NCI-H524 treated with DMSO at 0.1 percent for 48 hours (cell line): ENCODE measurements at places on chromosomes 11 and 22.

DNA sequence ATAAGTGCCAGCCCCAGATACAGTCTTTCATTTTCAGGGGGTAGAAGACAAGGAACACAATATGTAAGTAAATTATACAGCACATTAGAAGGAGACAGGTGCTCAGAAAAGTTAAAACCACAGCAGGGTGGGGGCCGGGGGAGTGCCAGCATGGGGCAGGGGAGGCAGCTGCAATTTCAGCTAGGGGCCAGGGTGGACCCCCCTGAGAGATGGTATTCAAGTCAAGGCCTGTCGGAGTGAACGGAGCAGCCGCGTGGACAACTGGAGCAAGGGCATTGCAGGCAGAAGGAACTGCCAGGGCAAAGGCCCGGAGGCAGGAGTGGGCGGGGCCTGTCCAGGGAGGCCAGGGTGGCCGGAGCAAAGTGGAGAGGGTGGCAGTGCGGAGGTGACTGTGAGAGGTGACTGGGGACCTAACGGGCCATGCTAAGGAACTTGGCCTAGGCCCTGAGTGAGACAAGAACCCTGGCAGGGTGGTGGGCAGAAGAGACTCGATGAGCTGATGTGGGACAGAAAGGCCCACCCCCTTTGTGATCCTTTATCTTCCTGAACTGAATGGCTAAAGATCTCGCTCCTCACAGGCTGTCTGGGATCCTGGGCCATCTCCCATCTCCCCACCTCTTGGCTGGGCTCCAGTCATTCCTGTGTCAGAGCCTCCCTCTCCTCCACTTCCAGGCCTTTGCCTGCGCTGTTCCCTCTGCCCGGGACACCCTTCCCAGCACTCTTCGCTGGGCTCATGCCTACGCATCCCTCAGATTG, 22.4 kb upstream of the FLRT1 start:
- no peak for DNase-seq

GRCh38 chr11:132993991-132994502, 538.3 kb downstream of the OPCML start:
- DNase-seq: no peak

DNA sequence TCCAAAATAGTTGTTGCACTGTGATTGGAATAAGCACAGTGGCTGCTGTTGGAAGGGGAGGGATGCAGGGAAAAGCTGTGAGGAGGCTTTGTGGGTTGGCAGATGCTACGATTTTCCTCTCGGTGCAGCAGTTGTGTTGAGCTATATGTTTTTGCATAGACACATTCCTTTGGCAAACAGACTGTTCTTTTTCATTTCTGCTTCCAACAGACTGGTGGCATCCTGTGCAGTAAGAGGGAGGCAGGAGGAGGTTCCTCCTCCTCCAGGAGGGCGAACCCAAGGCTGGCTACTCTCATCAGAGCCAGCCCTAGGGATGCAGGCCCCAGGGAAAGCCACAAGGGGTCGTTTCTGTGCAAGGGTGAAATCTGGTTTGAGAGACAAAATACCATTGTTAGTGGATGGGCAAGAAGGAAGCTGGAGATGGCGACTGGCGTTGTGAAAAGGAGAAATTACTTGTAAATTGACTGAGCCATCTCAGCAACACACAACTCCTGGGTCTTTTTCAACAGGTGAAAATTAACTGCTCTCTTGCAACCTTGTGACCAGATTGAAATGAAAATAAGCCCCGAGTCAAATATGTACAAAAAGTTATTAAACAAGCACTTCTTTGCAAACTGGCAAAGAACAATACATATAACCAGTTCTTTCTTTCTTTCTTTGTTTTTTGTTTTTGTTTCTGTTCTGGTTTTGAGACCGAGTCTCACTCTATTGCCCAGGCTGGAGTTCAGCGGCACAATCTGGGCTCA, 26.5 kb upstream of the UBASH3B start:
- peak; percentile 16 for DNase-seq

- no peak for DNase-seq
Observed at GRCh38 chr11:45005106-45005505, 54.4 kb upstream of the TP53I11 start.

GRCh38 chr11:69452206-69452987, 29.1 kb upstream of the LINC01488 start:
- DNase-seq: no peak

GRCh38 chr11:41099654-41100053, 359.8 kb downstream of the LRRC4C start:
- DNase-seq: no peak

DNA sequence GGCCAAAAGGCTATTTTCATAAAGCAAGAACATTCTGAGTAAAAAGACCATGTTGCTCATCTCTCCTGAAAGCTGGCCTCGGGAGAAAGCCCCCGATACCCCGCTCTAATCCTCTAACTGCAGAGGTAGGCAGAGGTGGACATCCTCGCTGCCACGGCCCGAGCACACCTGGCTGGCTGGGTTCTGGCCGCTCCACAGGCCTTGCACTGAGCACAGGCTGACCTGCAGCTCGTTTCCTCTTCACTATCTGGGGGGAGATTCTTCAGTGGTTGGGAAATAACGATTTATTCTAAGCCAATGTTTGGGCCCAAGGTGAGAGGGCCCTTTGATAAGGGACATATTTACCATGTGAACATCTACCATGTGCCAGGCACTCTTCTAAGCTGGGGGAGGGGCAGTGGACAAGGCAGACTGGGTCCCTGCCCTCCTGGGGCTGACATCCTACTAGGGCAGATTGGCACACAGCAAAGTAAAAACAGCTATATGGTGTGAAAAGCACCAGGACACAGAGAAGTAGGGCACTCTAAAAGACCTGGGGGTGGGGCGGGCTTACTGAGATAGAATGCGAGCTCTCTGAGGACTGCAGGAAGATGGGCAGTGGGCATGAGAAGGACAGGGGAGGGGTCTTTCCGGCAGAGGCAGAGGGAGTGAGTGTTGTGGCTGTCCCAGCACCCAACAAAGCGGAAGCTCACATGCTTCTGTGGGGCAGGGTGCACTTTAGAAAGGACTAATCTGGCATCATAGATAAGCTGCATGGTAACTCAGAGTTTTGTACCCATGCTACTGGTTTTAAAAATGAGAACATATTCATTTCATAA, 65.5 kb upstream of the ARFGAP3 start:
- no peak for DNase-seq

DNA sequence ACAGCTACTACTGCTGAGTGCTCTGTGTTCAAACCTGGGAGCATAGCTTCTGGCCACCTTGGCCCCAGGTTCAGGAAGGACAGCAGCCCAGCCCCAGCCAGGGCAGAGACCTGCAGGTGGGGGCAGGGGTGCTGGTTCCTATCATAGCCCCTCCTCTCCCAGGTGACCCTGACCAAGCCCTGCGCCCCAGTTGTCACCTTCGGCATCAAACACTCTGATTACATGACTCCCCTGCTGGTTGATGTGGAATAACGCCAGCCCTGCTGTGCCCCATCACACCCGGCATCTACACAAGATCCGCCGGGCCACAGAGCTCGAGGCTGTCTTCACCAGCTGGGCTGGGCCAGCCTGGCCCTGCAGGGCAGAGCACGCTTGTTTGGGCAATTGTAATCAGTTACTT, 6.9 kb downstream of the SCGB1C1 start:
- no peak for DNase-seq

- DNase-seq: no peak
Observed at GRCh38 chr11:279040-279965, 1.1 kb downstream of the NLRP6 start.

GRCh38 chr11:71962428-71963038, 33.7 kb downstream of the RNF121 start:
- DNase-seq: no peak

DNA sequence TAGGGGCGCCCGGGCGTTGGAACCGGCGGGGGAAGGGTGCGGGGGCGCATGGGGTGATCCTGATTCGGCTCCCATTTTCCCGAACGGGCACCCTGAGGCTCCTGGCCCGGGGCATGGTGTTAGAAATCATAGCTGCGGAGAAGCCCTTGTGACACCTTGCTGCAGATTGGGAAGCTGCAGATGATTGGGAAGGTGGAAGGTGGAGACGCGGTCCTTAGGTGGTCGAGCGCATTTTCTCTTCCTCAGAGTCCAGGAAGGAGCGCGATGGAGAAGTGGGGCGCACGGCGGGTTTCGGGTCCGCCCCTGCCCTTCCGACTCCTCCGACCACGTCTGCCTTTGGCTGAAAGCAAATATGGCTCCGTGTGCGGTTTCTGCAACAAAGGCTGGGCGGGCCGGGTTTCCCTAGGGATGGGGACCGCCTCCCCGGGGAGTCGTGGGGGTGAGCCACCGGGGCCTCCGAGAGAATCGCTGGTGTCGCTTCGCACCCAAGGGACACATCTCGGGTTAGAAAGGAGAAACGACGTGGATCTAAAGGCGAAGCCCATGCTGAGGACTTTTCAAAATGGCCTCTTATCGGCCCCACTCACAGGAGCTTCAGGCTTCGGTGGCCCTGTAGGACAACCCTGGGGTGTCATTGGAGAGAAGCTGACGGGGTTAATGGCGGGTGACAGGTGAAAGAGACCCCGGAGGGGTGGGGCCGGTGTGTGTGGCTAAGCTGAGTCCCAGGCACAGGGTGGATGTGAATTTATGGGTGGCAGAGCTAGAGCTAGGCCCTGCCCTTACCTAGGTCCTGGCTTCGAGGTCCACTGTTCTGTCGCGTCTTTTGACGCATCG, 707 bp upstream of the FTH1 start:
- no peak for DNase-seq

DNA sequence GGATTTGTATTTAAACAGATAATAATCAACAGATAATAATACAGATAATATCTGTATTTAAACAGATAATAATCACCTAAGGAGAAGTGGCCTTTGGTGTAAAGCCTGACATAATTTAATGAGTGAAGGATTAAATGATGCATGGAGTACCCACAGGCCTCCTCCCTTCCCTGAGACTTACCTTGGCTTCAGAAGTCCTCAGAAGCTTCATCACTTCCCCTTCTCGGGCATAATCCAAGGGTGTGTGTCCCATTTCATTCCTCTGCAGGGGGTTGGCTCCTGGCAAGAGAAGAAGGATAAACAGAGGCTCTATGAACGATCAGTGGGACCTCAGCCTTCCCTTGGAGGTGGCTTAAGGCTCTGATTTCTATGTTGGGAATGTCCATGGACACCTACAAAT, 85.5 kb upstream of the PHOX2A start:
- DNase-seq: no peak

DNA sequence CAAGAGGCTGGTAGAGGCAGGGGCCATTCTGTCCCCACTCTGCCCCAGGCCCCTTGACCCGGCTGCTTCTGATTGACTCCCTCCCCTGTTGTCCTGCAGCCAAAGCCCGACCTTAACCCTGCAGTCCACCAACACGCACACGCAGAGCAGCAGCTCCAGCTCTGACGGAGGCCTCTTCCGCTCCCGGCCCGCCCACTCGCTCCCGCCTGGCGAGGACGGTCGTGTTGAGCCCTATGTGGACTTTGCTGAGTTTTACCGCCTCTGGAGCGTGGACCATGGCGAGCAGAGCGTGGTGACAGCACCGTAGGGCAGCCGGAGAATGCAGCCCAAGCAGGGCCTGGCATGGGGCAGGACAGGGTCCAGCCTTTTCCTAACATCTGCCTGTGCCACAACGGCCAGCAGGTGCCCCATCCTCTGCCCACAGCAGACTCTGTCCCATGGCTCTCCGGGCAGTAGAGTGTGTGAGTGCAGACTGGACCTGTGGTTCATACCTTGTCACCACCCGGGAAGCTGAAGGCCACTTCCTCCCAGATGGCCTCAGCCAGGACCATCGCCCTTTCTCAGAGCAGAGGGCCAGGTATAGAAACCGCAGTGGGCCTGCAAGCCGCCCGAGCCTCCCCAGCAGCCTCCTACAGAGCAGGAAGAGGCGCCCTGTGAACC, 26.8 kb upstream of the MGAT3 start:
- DNase-seq: no peak

DNA sequence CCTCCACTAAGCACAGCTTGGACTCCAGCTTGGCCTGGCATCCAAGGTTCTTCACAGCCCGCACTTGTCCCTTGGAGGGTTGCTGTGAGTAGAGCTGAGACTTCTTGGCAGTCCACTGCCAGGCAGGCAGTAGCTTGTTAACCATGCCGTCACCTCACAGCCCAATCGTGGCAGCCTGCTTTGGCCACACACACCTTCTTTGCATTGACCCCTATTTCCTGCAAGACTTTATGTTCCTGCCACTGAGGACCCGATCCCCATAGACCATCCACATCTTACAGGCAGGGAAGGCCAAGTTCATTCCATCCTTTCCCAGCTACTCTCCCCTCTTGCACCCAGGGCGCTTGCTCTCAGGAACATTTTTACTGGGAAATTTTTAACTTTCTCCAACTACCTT, 2.5 kb upstream of the PYGM start:
- no peak for DNase-seq

DNA sequence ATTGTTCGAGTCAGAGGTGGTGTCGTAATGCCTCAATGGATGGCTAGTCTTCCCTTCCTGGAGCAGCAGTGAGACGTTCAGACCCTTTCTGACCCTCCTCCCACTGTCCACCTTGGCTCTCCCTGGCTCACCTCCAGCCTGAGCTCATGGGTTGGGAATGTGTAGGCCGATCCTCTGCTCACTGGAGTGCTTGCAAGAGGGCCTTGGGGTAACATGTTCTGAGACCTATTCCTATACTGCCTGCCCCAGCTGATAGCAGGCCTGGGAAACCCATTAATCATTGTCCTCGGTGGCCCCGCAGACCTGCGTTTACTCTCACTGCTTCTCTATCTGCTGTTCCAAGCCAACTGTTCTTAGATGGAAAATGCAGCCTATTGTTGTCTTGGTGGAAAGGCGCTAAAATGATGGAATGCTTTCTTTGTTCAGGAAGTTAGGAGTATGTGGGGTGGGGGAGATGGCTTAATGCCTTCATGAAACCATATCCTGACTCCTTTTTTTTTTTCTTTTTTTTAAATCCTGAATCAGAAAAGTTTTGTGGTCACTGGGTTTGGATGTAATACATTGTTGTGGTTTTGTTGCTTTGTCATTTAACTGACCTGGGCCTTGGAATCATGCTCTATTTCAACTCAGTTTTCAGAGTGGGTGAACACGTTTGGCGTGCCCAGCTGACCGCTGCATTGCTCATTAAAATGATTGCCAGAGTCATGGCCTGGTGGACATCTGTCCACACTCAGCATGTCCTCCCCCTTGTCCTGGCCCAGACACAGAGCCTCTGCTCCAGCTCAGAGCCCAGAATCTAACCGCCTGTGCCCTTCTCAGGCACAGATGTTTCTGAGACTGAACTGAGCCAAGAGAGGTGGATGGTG, 72.5 kb downstream of the MICAL2 start:
- no peak for DNase-seq

DNA sequence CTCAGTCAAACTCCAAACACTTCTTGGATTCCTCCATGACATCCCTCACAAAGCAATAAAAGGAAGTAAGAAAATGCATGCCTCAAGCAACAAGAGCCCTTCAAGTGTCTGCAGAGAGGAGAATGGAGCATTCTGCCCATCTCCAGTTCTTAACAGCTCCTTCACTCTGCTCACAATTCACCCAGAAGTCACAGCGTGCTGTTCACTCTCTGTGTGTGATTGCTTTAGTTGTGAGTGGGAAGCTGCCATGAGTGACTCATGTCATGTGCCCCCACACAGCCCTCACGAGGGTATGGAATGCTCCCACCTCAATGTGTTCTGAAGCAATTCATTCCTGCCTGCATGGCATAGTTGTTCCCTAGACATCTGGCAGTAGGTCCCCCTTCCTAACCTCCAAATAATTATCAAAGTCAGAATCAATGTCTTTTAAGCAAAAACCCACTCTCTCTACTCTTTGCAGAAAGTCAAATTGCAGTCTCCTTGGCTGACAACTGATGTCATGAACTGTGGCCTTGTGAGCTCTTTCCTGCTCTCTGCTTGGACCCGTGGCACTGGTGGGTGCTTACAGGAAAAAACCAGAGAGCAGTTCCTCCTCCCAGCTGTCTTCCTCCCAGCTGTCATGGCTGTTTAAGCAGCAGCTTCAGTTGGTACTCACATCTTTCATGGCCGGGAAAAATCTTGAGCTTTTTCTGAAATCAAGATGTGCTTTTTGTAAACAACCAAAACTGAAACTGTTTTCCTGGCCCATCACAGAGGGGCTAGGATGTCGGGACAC, 112.1 kb upstream of the SPON1 start:
- no peak for DNase-seq
